ENCODE measurements at places on chromosomes 12 and 14. TPM values are rescaled to one million over a fixed set of nuclear protein-coding genes. Genes with fewer than 3 reads are reported as not detected.

DNA sequence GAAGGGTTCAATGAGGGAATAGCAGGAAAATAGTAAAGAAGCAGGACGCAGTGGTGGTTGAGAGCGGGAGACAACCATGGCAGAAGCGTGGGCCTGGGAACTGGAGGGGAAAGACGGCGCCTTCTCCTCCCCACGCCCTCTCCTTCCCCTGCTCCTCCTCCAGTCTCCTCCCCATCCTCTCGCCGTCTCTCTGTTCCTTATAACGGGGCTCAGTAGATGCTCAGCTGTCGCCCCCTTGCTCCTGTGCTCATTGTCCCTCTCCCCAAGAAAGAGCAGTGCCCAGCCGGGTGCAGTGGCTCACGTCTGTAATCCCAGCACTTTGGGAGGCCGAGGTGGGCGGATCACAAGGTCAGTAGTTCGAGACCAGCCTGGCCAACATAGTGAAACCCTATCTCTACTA, 142.0 kb downstream of the BCL11B start:
- H3K4me1 ChIP-seq: peaks cover 7% of the 10 kb centered on the region
- H3K36me3 ChIP-seq: no peaks in the 10 kb centered on the region
- peak; percentile 49 for DNase-seq
- no peak overlapping the region for H3K4me3 ChIP-seq
- no peak overlapping the region for H3K27ac ChIP-seq
- no peaks in the 10 kb centered on the region for H3K27me3 ChIP-seq

DNA sequence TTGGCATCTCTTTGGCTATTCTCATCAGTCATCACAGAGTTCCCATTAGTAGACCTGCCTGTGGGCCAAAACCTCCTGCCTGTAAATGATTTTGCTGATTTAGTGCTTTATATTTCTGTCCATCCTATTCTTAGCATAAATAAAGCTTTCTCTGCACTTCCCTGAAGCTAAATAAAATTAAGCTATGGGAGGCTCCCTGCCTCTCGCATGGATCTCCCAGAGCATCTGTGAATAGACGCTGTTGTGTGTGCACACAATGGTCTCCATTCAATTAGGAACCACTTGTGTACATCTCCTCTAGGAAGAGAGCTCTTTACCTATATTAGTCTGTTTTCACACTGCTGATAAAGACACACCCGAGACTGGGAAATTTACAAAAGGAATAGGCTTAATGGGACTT, 80.4 kb downstream of the PPFIBP1 start:
- no peak overlapping the region for H3K27ac ChIP-seq
- H3K27me3 ChIP-seq: no peaks in the 10 kb centered on the region
- no peak for DNase-seq
- H3K36me3 ChIP-seq: peaks cover 8% of the 10 kb centered on the region

- H3K4me3 ChIP-seq: no peak overlapping the region
- no peaks in the 10 kb centered on the region for H3K27me3 ChIP-seq
- DNase-seq: no peak
- H3K4me1 ChIP-seq: no peaks in the 10 kb centered on the region
- H3K27ac ChIP-seq: no peak overlapping the region
Measured at GRCh38 chr12:39065455-39065854, 160.1 kb upstream of the CPNE8 start.

DNA sequence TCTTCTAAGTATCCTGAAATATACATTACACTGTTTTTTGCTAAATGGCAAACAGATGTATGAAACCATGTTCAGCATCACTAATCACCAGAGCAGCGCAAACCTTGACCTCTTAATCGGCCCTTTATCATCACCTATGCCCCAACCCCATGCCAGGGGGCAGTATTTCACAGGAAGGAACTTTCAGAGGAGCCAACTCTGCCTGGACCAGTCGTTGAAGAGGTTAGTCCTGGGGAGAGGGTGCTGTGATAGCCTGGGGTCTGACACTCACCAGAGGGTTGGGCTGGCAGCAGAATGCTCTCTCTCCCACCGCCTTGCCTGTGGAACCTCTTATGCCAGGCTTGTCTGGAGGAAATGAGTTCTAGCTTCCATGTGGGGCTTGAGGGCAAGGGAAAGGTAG, 411.7 kb downstream of the TMEM117 start:
- no peak overlapping the region for H3K27ac ChIP-seq
- H3K36me3 ChIP-seq: peaks cover 2% of the 10 kb centered on the region
- H3K4me3 ChIP-seq: no peak overlapping the region
- no peaks in the 10 kb centered on the region for H3K27me3 ChIP-seq
- DNase-seq: no peak

GRCh38 chr12:57449375-57449774, 5.7 kb upstream of the INHBE start:
- H3K27me3 ChIP-seq: no peaks in the 10 kb centered on the region
- no peak overlapping the region for H3K4me3 ChIP-seq
- H3K36me3 ChIP-seq: no peaks in the 10 kb centered on the region
- H3K4me1 ChIP-seq: peaks cover 10% of the 10 kb centered on the region
- no peak for DNase-seq

DNA sequence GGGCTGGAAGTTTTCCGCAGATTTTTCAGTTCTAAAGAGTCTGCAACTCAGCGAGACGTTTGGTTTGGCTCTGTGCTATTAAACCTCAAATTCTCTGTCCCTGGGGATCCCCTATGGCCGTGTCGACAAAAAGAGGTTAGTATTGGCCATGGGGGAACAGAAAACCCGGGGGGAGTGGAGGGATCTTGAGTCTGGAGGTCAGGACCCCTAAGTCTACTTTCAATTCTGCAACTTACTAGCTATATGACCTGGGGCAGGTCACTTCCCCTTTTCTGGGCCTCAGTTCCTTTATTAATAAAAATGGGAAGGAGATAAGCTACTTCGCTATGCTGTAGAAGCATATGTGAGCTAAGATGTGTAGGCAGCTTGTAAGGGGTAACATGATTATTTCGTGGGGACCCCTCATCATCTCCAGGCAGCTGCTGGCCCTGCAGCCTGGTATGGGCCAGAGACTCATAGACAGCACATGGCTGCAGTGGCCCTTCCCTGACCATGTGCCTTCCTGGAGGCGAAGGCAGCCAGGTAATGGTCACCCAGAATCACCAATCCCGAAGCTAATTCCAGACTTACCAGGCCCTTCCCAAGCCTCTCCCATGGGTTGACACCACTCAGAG, 8.6 kb downstream of the ASB2 start:
- no peak overlapping the region for H3K27ac ChIP-seq
- H3K4me1 ChIP-seq: peaks cover 24% of the 10 kb centered on the region

DNA sequence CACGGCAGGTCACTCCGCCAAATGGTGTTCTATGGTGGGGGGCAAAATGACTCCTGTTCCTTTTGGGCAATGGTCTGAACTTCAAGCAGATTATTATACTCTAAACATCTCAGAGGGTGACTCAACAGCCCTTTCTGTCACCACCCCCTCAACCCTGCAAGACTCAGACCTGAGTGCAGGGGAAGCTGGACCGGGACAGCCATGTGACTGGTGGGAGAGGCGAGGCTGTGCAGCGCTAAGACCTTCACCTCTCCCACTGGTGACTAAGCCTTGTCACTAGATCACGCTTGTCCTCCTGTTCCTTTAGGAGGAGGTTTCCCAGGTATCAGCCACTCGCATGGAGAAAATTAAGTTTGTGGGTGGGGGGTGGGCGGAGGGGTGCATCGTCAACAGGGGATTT, 67.1 kb upstream of the CCND2 start:
- H3K4me1 ChIP-seq: no peaks in the 10 kb centered on the region
- DNase-seq: peak; percentile 57
- H3K27me3 ChIP-seq: peaks cover 12% of the 10 kb centered on the region
- no peaks in the 10 kb centered on the region for H3K36me3 ChIP-seq
- no peak overlapping the region for H3K4me3 ChIP-seq

DNA sequence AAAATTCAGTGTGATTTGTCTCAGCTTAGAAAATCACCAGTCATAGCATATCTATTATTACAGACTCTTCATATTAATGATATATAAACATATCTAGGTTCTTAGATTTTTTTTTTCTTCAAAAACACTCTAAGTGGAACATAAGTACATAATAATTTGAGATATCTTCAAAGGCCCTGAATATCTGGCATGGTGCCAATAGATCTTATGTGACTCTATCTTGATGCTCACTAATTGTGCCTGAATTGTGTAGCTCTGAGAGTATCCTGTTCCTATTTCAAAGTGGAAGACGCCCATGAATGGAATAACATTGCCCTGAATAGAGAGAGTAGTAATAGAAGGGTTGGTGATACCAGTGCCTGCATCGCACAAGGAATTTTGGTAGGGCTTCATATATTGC, 1312.7 kb upstream of the USP15 start:
- H3K4me3 ChIP-seq: no peak overlapping the region
- H3K4me1 ChIP-seq: no peaks in the 10 kb centered on the region
- no peak for DNase-seq
- no peaks in the 10 kb centered on the region for H3K27me3 ChIP-seq
- H3K36me3 ChIP-seq: no peaks in the 10 kb centered on the region

GRCh38 chr12:130752692-130753230, 36.7 kb upstream of the RIMBP2 start:
- no peak overlapping the region for H3K27ac ChIP-seq
- peaks cover 17% of the 10 kb centered on the region for H3K27me3 ChIP-seq
- H3K36me3 ChIP-seq: no peaks in the 10 kb centered on the region
- no peak for DNase-seq
- H3K4me3 ChIP-seq: no peak overlapping the region
- no peaks in the 10 kb centered on the region for H3K4me1 ChIP-seq

DNA sequence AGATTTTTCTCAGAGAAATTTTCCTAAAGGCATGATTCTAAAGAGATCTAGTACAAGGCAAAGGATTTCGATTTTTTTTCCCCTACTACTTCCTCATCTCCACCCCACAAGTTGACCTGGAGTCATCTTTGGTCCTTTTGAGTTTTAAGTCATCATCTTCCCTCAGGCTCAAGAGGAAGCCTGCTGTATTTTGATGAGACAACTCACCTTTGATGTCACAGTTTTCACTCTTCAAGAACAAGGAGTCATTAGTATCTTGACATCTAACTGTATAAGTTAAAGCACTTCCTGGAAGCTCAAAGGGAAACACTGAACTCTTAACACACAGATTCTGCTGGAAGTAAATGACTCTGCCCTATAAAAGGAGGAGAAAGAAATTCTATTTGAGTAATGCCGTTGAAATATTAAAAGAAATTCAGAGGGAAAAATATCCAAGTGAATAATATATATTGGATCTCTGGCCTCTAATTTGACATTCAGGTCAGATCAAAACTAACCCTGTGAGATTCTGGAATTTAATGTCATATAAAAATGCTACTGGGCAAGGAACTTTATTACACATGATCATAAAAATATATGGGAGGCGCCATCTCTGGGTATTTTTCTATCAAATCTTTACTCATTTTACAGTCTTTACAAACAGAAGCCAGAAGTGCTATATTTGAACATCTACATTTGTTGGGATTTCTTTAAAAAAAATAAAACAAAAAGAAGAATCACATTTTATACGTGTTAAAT, 435.0 kb downstream of the NRXN3 start:
- H3K4me3 ChIP-seq: no peak overlapping the region
- DNase-seq: no peak
- peaks cover 4% of the 10 kb centered on the region for H3K27me3 ChIP-seq
- no peak overlapping the region for H3K27ac ChIP-seq
- H3K4me1 ChIP-seq: peaks cover 14% of the 10 kb centered on the region

GRCh38 chr14:22449600-22449905, 139.5 kb downstream of the DAD1 start:
- no peak overlapping the region for H3K4me3 ChIP-seq
- H3K4me1 ChIP-seq: peaks cover 12% of the 10 kb centered on the region
- DNase-seq: no peak
- H3K27me3 ChIP-seq: peaks cover 11% of the 10 kb centered on the region
- no peaks in the 10 kb centered on the region for H3K36me3 ChIP-seq

GRCh38 chr12:92032101-92032500, 113.5 kb downstream of the BTG1 start:
- H3K27ac ChIP-seq: no peak overlapping the region
- no peak overlapping the region for H3K4me3 ChIP-seq
- DNase-seq: no peak
- no peaks in the 10 kb centered on the region for H3K36me3 ChIP-seq
- no peaks in the 10 kb centered on the region for H3K27me3 ChIP-seq

Gene ADAMTS20
- not detected for total RNA-seq

Gene ETV6
- 24.4 TPM for total RNA-seq

Gene FOS
- 598 TPM for total RNA-seq

All from osteocyte (in vitro differentiated cells).